Activated CD4-positive, alpha-beta T cell treated with anti-CD3 and anti-CD28 coated beads, Interleukin-2, amount 10 ng/mL, durations not matched to agents 7 days and 5 days (primary cell): ENCODE measurements at places on chromosomes 3 and 15.

- peaks cover 80% of the 10 kb centered on the region for H3K36me3 ChIP-seq
- H3K27me3 ChIP-seq, result no peaks in the 10 kb centered on the region
- no peak overlapping the region for H3K4me3 ChIP-seq
- no peak overlapping the region for H3K27ac ChIP-seq
Observed at GRCh38 chr15:40388941-40389823, 6.7 kb downstream of the KNSTRN start.

- no peak for DNase-seq
- no peaks in the 10 kb centered on the region for H3K27me3 ChIP-seq
- no peak overlapping the region for H3K27ac ChIP-seq
- H3K4me1 ChIP-seq, result peaks cover 5% of the 10 kb centered on the region
- H3K4me3 ChIP-seq, result no peak overlapping the region
Observed at GRCh38 chr3:37985637-37986320, 4.8 kb upstream of the VILL start.

- no peak overlapping the region for H3K4me3 ChIP-seq
- no peak overlapping the region for H3K27ac ChIP-seq
- H3K27me3 ChIP-seq, result peaks cover 5% of the 10 kb centered on the region
Observed at GRCh38 chr3:126646674-126647073, 8.2 kb downstream of the TXNRD3 start.

GRCh38 chr3:100069472-100069871 is 44.8 kb downstream of the FILIP1L start:
- no peaks in the 10 kb centered on the region for H3K27me3 ChIP-seq
- H3K27ac ChIP-seq, result no peak overlapping the region
- DNase-seq, result no peak
- no peak overlapping the region for H3K4me3 ChIP-seq
- H3K4me1 ChIP-seq, result peaks cover 48% of the 10 kb centered on the region

GRCh38 chr3:195263193-195263924 is 7.6 kb downstream of the XXYLT1 start:
- DNase-seq, result no peak
- H3K27me3 ChIP-seq, result no peaks in the 10 kb centered on the region
- no peak overlapping the region for H3K27ac ChIP-seq
- H3K4me3 ChIP-seq, result no peak overlapping the region
- peaks cover 3% of the 10 kb centered on the region for H3K36me3 ChIP-seq

GRCh38 chr3:57041674-57042073 is 18.8 kb upstream of the SPATA12 start:
- H3K27ac ChIP-seq, result no peak overlapping the region
- no peaks in the 10 kb centered on the region for H3K36me3 ChIP-seq
- no peak for DNase-seq
- no peaks in the 10 kb centered on the region for H3K4me1 ChIP-seq
- H3K27me3 ChIP-seq, result peaks cover 8% of the 10 kb centered on the region

GRCh38 chr3:9247941-9248521 is 1.4 kb downstream of the SRGAP3 start:
- DNase-seq, result peak; percentile 23
- no peak overlapping the region for H3K27ac ChIP-seq

- H3K27me3 ChIP-seq, result no peaks in the 10 kb centered on the region
- DNase-seq, result no peak
- peaks cover 42% of the 10 kb centered on the region for H3K36me3 ChIP-seq
Observed at GRCh38 chr3:125261031-125261430, 48.5 kb upstream of the SLC12A8 start.

GRCh38 chr3:156132313-156132712 is 11.9 kb downstream of the KCNAB1 start:
- H3K4me3 ChIP-seq, result no peak overlapping the region
- DNase-seq, result no peak
- no peak overlapping the region for H3K27ac ChIP-seq
- no peaks in the 10 kb centered on the region for H3K36me3 ChIP-seq

GRCh38 chr3:46423588-46423987 is 16.5 kb downstream of the CCRL2 start:
- DNase-seq, result no peak
- H3K4me1 ChIP-seq, result peaks cover 13% of the 10 kb centered on the region
- H3K4me3 ChIP-seq, result no peak overlapping the region

- peak overlapping the region; percentile 27 for H3K4me3 ChIP-seq
- peak overlapping the region; percentile 19 for H3K27ac ChIP-seq
- peaks cover 34% of the 10 kb centered on the region for H3K27me3 ChIP-seq
- DNase-seq, result no peak
- H3K36me3 ChIP-seq, result peaks cover 15% of the 10 kb centered on the region
Observed at GRCh38 chr3:13281507-13282357, 138.4 kb downstream of the NUP210 start.
